D341Med (cell line): ENCODE measurements at places on chromosomes 4 and X.

- DNase-seq: no peak
Observed at GRCh38 chr4:74540193-74540592, 95.3 kb downstream of the AREG start.

- no peak for DNase-seq
Observed at GRCh38 chrX:7889680-7890079, 37.5 kb downstream of the PNPLA4 start.

- DNase-seq: no peak
Observed at GRCh38 chr4:7841071-7841470, 98.6 kb downstream of the AFAP1 start.

GRCh38 chr4:136032391-136032790 is 1499.9 kb downstream of the PCDH18 start:
- DNase-seq: no peak

DNA sequence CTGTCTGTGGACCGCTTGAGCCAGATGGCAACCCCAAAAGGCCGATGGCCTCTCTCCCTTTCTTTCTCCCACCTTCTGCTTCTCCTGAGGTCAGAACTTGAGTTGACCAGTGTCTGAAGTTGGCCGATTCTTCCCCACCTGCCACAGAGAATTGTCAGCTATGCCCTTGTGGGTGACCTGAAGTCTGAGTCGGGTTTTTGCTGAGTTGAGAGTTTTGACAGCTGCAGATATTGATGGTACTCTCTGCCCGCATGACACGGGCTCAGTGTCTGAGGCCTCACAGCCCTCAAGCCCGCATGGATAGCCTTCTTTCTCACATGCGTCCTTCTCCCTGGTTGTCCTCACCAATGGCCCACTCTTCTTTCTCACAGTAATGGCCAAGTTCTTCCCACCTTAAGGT is 111.0 kb downstream of the EFNB1 start:
- no peak for DNase-seq
